ENCODE measurements at places on chromosomes 12 and 14. TPM values are rescaled to one million over a fixed set of nuclear protein-coding genes. Genes with fewer than 3 reads are reported as not detected.

- H3K27ac ChIP-seq: no peak overlapping the region
- no peaks in the 10 kb centered on the region for H3K36me3 ChIP-seq
- DNase-seq: no peak
- H3K27me3 ChIP-seq: peaks cover 4% of the 10 kb centered on the region
- H3K4me1 ChIP-seq: no peaks in the 10 kb centered on the region
Measured at GRCh38 chr14:95485222-95485819, 31.1 kb downstream of the SYNE3 start.

DNA sequence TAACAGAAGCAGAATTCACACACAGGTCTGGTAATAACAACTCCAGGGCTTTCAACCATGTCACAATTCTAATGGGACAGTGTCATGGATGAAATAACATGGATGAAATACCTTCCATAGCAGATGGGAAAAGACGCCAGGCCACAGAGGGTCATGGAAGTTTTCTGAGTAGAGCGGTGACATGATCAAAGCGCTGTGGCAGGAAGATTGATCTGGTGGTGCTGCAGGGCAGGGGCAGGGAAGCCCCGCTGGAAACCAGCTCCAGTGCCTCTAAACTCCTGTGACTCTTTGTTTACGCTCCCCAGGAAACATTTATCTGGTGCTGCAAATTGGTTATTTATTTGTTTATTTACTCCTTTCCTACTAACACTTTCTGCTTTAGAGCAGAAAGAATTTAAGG lies 108.3 kb upstream of the HMGA2 start:
- peaks cover 5% of the 10 kb centered on the region for H3K27me3 ChIP-seq
- no peaks in the 10 kb centered on the region for H3K36me3 ChIP-seq
- no peak overlapping the region for H3K4me3 ChIP-seq
- no peaks in the 10 kb centered on the region for H3K4me1 ChIP-seq
- H3K27ac ChIP-seq: no peak overlapping the region
- DNase-seq: no peak

DNA sequence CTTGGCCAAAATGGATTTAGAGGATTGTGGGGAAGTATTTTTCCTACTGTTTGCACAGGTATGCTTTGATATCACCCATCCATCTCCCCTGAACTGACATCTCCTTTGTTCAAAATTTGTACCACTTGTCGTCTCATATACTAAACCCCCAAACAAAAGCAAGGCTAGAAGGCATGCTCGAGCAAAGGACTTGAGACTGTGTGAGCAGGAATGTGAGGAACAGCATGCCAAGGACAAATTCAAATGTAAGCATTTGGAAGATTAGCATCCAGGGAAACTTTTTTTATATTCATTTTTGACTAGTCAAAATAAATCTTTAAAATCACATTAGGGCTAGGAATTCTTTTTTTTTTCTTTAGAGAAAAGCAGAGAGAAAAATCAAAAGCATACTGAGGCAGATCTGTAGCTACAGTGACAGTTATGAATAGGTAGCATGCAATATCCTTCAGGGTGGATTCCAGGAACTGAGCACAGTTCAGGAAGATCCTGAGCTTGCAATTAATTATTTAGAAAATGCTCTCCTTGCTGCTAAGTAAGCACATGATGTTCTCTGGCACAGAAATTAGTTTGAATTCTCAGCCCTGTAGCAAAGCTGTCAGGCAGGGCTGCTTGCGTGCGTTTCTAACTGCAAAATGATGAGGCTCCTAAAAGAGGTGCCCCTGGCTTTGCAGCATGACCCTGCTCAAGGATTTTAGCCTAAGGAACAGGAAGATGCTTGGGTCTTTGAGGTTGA lies 327.7 kb downstream of the LRIG3 start:
- H3K27me3 ChIP-seq: no peaks in the 10 kb centered on the region
- H3K4me3 ChIP-seq: no peak overlapping the region
- no peaks in the 10 kb centered on the region for H3K36me3 ChIP-seq
- DNase-seq: no peak

Gene WDR89
- 15.3 TPM for total RNA-seq

Gene B4GALNT1
- total RNA-seq: 1.3 TPM
